PC-3 (cell line): ENCODE measurements at places on chromosomes 1 and 21. TPM values are rescaled to one million over a fixed set of nuclear protein-coding genes. Genes with fewer than 3 reads are reported as not detected.

DNAJC8 gene
- total RNA-seq: 63.6 and 66.0 TPM in 2 replicates

ZNF648 gene
- total RNA-seq: not detected in 2 replicates

DNA sequence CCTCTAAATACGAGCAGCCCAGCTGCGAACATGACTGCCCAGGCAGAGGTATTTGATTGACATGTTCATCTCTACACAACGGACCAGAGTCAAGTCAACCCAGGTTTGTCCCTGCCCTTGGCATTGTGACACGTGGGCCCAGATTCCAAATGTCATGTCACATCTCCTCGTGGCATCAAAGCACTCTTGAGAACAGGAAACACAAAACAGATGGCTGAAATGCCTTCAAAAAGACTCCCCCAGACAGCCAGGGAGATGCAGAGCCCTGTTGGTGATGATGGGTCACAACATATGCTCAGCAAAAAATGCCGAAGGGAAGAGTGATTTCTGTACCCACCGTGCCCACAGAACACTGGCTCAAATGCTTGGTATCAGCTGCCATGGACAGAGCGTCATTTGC is 337.8 kb upstream of the DAB1 start:
- peaks cover 3% of the 10 kb centered on the region; the same call in 1 of the 2 replicates for H3K27me3 ChIP-seq
- no peak overlapping the region for H3K4me3 ChIP-seq
- H3K27ac ChIP-seq: no peak overlapping the region
- DNase-seq: no peak
- no peaks in the 10 kb centered on the region for H3K4me1 ChIP-seq

DNA sequence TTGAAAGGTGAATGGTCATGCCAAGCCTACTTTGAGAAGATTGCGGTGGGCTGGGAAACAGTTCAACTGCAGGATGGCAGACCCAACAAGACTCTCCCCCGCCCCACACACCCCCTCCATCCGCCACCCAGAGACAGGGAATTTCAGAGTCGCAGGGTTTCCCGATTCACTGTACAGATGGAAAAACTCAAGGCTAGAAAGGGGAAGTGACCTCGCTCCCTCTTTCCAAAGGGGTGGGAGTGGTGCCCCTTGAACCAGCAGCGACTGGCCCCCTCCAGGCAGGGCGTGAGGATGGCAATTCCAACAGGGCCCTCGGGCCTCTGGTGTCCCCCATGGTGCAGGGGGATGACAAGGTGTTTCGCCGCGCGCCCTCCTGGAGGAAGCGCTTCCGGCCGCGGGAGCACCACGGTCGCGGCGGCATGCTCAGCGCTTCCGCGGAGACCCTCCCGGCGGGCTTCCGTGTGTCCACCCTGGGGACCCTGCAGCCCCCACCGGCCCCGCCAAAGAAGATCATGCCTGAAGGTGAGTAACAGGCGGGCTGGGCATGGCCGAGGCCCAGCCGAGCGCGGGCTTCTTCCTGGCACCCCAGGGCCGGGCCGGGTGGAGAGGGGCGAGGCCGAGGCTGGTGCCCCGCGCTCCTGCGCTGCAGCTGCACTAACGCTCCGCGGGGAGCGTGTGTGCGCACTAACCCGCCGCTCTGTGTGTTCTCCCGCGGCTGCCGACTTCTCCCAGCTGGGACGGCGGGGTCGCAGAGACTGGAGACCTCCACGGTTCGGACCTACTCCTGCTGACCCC is 10.4 kb downstream of the MYOG start:
- H3K4me3 ChIP-seq: no peak overlapping the region
- no peaks in the 10 kb centered on the region for H3K4me1 ChIP-seq
- DNase-seq: no peak
- H3K27ac ChIP-seq: no peak overlapping the region

HPCA gene
- total RNA-seq: not detected in 2 replicates

CCDC27 gene
- not detected in 2 replicates for total RNA-seq

GRCh38 chr21:15421947-15422346 is 307.8 kb upstream of the USP25 start:
- peak overlapping the region; percentile 48 for H3K27ac ChIP-seq
- DNase-seq: peak; percentile 48
- peaks cover 19% of the 10 kb centered on the region for H3K4me1 ChIP-seq
- H3K36me3 ChIP-seq: no peaks in the 10 kb centered on the region
- H3K4me3 ChIP-seq: no peak overlapping the region
- no peaks in the 10 kb centered on the region for H3K27me3 ChIP-seq

DNA sequence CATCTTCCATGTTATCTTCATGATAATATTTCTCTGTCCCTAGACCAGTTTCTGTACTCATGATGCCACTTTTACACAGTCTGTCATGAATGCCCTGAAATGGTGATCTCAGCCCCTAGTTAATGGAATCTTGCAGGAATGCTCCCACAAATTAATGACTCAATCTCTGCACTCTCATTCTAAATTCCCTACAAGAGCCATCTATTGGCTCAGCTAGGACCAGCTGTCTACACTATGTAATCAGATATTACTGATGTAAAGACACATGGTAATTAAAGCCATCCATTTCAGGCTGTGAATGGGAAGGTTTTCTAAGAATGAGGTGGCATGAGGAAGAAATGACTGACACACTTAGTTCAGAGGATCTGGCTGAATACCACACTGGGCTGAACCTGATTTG is 199.1 kb upstream of the KCND3 start:
- H3K4me1 ChIP-seq: no peaks in the 10 kb centered on the region
- peaks cover 40% of the 10 kb centered on the region; the same call in 1 of the 2 replicates for H3K27me3 ChIP-seq
- H3K4me3 ChIP-seq: no peak overlapping the region
- no peak overlapping the region for H3K27ac ChIP-seq
- DNase-seq: no peak
